ENCODE measurements at places on chromosomes 6 and 20.

- no peak overlapping the region for H3K27ac ChIP-seq
- peaks cover 13% of the 10 kb centered on the region for H3K4me1 ChIP-seq
- no peaks in the 10 kb centered on the region for H3K36me3 ChIP-seq
- H3K27me3 ChIP-seq: no peaks in the 10 kb centered on the region
- no peak overlapping the region for H3K4me3 ChIP-seq
- DNase-seq: no peak
Observed at GRCh38 chr6:12395898-12396297, 105.7 kb downstream of the EDN1 start.

DNA sequence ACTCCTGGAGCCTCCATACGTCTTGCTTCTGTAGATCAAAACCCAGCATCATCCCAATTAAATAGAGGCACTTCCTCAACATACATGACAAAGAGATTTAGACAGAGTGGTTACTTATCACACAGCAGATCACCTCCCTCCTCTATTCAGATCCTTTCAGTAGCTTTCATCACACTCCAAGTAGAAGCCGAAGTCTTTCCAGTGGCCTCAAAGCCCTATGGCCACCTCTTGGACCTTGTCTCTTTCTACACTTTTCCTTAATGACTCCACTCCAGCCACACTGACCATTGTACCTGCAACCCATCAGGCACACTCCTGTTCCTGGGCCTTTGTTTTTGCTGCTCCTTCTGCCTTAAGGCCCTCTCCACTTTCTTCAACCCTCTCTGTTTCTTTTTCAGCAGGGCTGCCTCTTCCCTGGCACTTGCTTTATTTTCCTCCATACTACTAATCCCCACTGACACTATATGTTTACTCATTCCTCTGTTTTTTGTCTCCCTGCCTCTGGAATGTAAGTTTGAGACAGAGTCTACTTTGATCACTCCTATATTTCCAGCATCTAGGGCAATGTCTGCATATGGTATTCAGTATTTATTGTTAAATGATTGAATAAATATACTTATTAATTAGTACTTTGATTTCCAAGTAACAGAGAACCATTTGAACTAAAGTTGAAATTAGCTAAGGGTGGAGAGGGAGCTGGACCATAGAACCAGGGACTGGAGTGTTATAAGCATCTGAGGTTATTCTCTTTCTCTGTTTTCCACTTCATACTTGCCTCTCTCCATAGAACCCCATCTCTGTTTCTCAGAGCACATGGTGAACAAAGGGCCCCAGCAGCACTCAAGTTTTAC lies 43.4 kb upstream of the TRAM2 start:
- H3K4me1 ChIP-seq: no peaks in the 10 kb centered on the region
- H3K4me3 ChIP-seq: no peak overlapping the region
- no peaks in the 10 kb centered on the region for H3K36me3 ChIP-seq
- no peak for DNase-seq
- no peaks in the 10 kb centered on the region for H3K27me3 ChIP-seq

- no peak for DNase-seq
- H3K27ac ChIP-seq: no peak overlapping the region
- H3K4me1 ChIP-seq: no peaks in the 10 kb centered on the region
- H3K4me3 ChIP-seq: no peak overlapping the region
- H3K27me3 ChIP-seq: no peaks in the 10 kb centered on the region
Observed at GRCh38 chr6:24255676-24256075, 102.2 kb downstream of the DCDC2 start.

- no peaks in the 10 kb centered on the region for H3K27me3 ChIP-seq
- no peaks in the 10 kb centered on the region for H3K36me3 ChIP-seq
- H3K4me3 ChIP-seq: no peak overlapping the region
- no peak for DNase-seq
Observed at GRCh38 chr6:55536391-55536956, 42.5 kb downstream of the HMGCLL1 start.

- H3K27me3 ChIP-seq: no peaks in the 10 kb centered on the region
- H3K27ac ChIP-seq: no peak overlapping the region
- no peaks in the 10 kb centered on the region for H3K4me1 ChIP-seq
Observed at GRCh38 chr6:46637145-46637544, 15.5 kb downstream of the CYP39A1 start.

GRCh38 chr6:38370653-38371601 lies 268.8 kb downstream of the BTBD9 start:
- DNase-seq: no peak
- no peak overlapping the region for H3K27ac ChIP-seq
- H3K4me3 ChIP-seq: no peak overlapping the region
- no peaks in the 10 kb centered on the region for H3K36me3 ChIP-seq

DNA sequence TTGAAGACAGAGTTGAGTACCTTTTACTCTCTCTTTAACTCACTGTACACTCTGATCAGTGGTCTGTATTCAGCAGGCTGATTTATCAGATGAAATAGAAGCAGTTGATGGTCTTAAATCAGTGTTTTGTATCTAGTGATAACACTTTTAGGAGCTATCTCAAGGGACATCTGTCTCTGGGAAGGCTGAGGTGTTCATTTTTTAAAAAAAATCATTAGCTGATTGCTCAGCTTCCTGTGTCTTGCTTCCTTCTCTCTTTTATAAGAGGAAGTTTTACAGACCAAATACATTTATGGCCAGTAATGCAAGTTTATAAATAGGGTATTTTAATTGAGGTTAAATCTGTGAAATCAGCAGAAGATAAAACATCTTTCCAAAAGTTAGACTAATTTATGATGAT lies 12.0 kb upstream of the CCDC170 start:
- no peak for DNase-seq
- H3K4me1 ChIP-seq: peaks cover 2% of the 10 kb centered on the region
- H3K4me3 ChIP-seq: no peak overlapping the region
- H3K27me3 ChIP-seq: no peaks in the 10 kb centered on the region

DNA sequence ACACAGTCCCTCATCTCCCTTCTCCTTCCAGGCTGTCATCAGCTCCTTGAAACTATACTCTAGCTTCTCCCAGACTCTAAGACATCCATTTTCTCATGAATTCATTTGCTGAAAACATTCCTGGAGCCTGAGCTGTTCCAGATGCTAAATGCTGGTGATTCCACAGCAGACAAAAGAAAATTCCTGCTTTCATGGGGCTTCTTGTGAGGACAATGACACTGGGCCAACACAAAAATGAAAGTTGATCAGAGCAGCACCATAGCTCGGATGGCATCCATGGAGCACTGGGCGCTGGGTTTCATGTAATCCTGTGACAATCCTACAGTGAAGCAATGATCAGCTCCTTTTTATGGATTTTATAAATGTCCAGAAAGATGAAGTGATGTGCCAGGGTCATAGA lies 47.4 kb upstream of the STX16 start:
- H3K4me3 ChIP-seq: no peak overlapping the region
- H3K27ac ChIP-seq: no peak overlapping the region
- no peak for DNase-seq
- no peaks in the 10 kb centered on the region for H3K36me3 ChIP-seq

DNA sequence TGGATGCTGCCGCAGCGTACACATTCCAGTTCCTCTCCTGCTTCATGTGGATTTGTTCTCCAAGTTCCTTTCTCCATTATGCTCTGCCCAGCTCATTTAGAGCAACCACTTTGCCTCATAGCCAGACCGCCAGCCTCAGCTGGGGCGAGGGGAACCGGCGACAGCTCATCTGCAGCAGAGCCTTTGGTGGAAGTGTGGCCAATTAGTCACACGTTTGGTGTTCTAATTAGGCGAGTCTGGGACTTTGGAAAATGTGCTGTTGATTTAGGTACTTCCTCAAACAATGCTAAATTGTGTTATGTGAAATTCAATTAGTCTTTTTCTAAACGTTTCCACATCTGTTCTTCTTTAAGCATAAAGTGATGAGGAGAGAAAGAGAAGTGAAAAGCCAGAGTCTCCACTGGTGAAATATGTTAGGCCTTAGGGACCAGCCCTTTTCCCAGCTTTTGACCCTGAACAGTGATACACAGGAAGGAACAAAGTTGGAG lies 217.9 kb downstream of the TBX18 start:
- peaks cover 1% of the 10 kb centered on the region for H3K27me3 ChIP-seq
- H3K4me1 ChIP-seq: peaks cover 19% of the 10 kb centered on the region
- H3K36me3 ChIP-seq: no peaks in the 10 kb centered on the region
- no peak for DNase-seq

DNA sequence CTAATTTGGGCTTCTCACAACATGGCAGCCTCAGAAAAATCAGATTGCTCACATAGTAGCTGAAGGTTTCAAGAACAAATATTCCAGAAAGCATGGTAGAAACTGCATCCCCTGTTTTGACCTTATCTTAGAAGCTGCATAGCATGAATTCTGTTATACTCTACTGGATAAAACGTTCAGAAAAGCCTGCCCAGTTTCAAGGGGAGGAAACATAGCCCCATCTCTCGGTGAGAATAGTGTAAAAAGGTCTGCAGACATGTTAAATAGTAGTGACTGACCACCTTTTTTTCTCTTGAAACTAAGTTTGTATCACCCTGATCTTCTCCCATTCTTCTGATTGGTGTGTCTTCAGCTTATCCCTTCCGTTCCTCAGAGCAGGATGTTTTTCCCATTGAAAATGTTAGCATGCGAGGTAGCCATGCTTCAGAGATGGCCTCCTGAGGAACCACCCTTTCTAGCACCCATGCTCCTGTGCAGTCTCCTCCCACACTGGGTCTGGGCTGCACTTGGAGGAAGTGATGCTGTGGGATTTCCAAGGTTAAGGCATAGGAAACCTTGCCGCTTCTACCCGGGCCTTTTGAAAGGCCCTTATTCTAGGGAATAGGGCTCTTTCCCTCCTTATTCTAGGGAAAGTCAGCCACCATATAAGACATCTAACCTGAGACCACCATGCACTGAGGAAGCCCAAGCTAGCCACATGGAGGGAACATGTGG lies 50.1 kb downstream of the MARCKS start:
- H3K4me3 ChIP-seq: no peak overlapping the region
- peaks cover 2% of the 10 kb centered on the region for H3K36me3 ChIP-seq
- H3K27me3 ChIP-seq: peaks cover 7% of the 10 kb centered on the region
- H3K4me1 ChIP-seq: peaks cover 56% of the 10 kb centered on the region
- DNase-seq: no peak

- H3K27me3 ChIP-seq: no peaks in the 10 kb centered on the region
- H3K4me1 ChIP-seq: no peaks in the 10 kb centered on the region
- no peak for DNase-seq
- H3K27ac ChIP-seq: no peak overlapping the region
Observed at GRCh38 chr6:9985481-9985880, 429.4 kb downstream of the TFAP2A start.

DNA sequence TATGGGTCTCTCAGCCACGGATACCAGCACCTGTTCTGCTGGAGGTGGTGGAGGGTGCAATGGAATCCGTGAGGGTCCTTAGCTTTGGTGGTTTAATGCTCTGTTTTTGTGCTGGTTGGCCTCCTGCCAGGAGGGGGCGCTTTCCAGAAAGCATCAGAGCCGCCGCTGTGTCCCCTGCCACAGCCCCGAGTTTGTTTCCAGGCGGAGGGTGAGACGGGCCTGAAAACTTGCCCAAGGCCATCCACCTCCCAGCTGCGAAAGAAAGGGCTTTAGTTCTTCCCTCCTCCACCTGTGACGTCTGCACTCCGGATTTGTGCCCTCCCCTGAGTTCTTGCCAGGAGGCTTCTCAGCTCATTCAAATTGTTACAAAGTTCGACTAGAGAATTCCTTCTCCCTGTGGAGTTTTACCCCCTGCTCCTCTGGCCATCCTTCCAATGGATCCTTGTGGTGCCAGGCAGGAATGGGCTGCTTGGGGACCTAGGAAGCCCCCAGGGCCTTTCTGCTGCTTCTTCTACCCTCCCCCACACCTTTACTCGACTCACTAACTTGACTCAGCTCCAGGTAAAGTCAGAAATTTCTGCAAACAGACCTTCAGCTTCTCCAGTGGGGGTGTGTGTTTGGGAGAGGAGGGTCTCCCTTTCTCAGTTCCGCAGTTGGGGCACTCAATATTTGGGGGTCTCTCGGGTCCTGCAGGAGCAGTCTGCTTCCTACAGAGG lies 873.7 kb downstream of the KIF16B start:
- H3K4me1 ChIP-seq: peaks cover 32% of the 10 kb centered on the region
- no peak overlapping the region for H3K27ac ChIP-seq
- H3K36me3 ChIP-seq: no peaks in the 10 kb centered on the region
- no peak overlapping the region for H3K4me3 ChIP-seq
- peaks cover 2% of the 10 kb centered on the region for H3K27me3 ChIP-seq

GRCh38 chr6:152462716-152463115 lies 174.4 kb downstream of the SYNE1 start:
- no peak overlapping the region for H3K4me3 ChIP-seq
- H3K4me1 ChIP-seq: no peaks in the 10 kb centered on the region
- H3K27me3 ChIP-seq: no peaks in the 10 kb centered on the region
- H3K27ac ChIP-seq: no peak overlapping the region
- no peak for DNase-seq
- no peaks in the 10 kb centered on the region for H3K36me3 ChIP-seq

DNA sequence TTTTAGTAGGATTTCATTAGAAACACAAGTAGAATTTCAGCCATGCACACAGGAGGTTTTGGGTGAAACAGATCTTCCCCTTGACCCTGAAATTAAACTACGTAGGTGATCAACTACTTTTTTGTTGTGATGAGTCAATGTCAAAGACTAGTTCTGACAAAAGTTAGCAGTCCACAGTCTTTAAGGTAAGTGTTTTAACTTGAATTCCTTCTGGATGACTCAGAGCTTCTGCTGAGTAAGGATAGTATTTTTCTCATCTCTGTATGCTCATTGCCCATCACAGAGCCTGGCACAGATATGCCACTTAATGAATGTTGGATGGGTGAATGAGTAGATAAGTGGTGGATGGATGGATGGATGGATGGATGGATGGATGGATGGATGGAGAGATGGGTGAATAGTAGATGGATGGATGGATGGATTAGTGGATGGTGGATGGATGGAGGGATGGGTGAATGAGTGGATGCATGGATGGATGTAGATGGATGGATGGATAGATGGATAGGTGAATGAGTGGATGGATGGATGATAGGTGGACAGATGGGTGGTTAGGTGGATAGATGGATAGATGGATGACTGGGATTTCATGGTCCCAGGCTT lies 165.3 kb downstream of the ZMYND8 start:
- no peak overlapping the region for H3K27ac ChIP-seq
- DNase-seq: no peak

DNA sequence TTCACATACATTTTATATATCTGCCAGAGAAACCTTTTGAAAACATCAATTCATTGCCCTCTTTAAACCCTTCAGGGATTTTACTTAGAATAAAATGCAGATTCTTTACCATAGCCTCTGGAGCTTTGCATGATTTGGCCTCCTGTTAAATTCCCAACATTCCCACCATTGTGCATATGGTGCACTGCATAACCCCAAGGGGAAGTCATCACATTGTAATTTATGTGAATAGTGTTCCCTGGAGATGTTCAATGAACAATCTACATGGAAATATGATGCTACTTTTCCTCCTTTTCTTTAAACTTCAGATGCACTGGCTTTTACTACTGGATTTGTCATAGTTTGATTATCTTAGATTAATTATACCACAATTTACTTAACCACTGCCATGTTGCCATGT lies 94.7 kb downstream of the PHF3 start:
- no peaks in the 10 kb centered on the region for H3K4me1 ChIP-seq
- peaks cover 2% of the 10 kb centered on the region for H3K36me3 ChIP-seq
- no peak for DNase-seq
- no peak overlapping the region for H3K4me3 ChIP-seq

Measured in endothelial cell (in vitro differentiated cells).